ENCODE measurements at places on chromosomes 4 and X.
A peak's percentile ranks its signal among the peaks of the same experiment; 100 is the strongest.

GRCh38 chr4:115424852-115425251, 311.4 kb upstream of the NDST4 start:
- H3K27me3 ChIP-seq = no peaks in the 10 kb centered on the region
- no peak overlapping the region for H3K27ac ChIP-seq
- DNase-seq = no peak
- H3K36me3 ChIP-seq = no peaks in the 10 kb centered on the region
- H3K4me1 ChIP-seq = no peaks in the 10 kb centered on the region
- no peak overlapping the region for H3K4me3 ChIP-seq

GRCh38 chrX:103157496-103158316, 57.2 kb upstream of the BEX4 start:
- no peak overlapping the region for H3K27ac ChIP-seq
- H3K36me3 ChIP-seq = no peaks in the 10 kb centered on the region
- H3K4me1 ChIP-seq = no peaks in the 10 kb centered on the region
- H3K27me3 ChIP-seq = no peaks in the 10 kb centered on the region

DNA sequence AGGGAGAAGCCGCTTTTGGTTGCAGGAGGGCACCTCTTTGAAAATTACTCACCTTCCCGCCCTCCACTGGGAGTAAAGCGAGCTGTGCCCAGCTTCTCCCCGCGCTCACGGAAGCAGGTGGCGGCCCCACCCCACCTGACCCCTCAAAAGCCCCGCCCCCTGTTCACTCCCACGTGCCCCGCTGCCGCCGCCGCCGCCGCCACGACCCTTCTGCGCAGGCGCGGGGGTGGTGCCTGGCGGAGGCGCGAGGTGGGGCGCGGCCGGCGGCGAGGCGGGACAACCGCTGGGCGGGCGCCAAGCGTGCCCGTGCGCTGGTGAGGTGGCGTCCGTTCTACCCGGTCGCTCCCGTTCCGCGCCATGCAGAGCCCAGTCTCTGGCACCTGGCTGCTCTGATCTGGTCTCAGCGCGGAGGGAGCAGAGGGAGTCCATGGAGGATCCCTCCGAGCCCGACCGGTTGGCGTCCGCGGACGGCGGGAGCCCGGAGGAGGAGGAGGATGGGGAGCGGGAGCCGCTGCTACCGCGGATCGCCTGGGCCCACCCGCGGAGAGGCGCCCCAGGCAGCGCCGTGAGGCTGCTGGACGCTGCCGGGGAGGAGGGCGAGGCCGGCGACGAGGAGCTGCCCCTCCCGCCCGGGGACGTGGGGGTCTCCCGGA, at the start of gene PI4K2B:
PI4K2B (plus strand) TSS at position 297 of the 653 bp plus-strand sequence; CDS start at position 428, 131 bp downstream.
- peaks cover 45% of the 10 kb centered on the region for H3K4me1 ChIP-seq
- no peaks in the 10 kb centered on the region for H3K27me3 ChIP-seq
- peak within 1 kb of the TSS; percentile 92 for H3K4me3 ChIP-seq
- H3K36me3 ChIP-seq = peaks cover 18% of the 10 kb centered on the region

GRCh38 chrX:139882299-139882698, 50.6 kb downstream of the ATP11C start:
- peaks cover 22% of the 10 kb centered on the region for H3K36me3 ChIP-seq
- no peak for DNase-seq
- H3K27ac ChIP-seq = no peak overlapping the region
- no peak overlapping the region for H3K4me3 ChIP-seq
- H3K4me1 ChIP-seq = peaks cover 3% of the 10 kb centered on the region
- no peaks in the 10 kb centered on the region for H3K27me3 ChIP-seq
